Ascending aorta (tissue), 2 donors: ENCODE measurements at places on chromosomes 6 and 20.

- DNase-seq = no peak
Observed at GRCh38 chr6:158773581-158774449, 45.4 kb downstream of the EZR start.

- no peak for DNase-seq
Observed at GRCh38 chr6:139308286-139308916, 16.6 kb upstream of the TXLNB start.

- DNase-seq = no peak
Observed at GRCh38 chr6:133544419-133544818, 303.3 kb downstream of the EYA4 start.

DNA sequence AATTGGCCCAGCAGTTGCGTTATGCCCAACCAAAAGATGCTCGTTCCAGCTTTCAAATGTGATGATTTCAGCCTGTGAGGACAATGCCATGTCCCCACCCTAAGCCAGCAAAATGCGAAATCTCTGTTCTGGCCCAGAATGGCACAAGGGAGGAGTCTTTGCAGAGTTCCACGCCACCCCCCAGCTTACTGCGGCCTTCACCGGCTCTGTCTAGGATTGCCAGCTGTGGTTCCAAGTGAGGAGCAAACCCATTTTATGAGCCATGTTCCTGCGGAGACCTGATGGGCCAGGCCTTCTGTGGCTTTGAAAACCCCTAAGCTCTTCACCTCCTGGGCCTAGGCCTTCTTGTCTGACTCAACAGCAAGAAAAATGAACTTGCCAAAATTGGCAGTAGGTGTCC lies 146.8 kb upstream of the SNX9 start:
- no peak for DNase-seq

DNA sequence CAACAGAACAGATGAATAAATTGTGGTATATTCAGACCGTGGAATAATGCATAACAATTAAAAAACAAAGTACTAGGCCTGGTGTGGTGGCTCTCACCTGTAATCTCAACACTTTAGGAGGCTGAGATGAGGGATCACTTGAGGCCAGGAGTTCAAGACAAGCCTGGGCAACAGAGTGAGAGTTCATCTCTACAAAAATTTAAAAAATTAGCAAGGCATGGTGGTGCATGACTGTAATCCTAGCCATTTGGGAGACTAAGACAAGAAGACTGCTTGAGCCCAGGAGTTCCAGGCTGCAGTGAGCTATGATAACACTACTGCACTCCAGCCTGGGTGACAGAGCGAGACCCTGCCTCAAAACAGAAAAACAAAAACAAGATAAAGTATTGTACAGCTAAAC lies 16.1 kb upstream of the ASF1A start:
- DNase-seq = no peak

DNA sequence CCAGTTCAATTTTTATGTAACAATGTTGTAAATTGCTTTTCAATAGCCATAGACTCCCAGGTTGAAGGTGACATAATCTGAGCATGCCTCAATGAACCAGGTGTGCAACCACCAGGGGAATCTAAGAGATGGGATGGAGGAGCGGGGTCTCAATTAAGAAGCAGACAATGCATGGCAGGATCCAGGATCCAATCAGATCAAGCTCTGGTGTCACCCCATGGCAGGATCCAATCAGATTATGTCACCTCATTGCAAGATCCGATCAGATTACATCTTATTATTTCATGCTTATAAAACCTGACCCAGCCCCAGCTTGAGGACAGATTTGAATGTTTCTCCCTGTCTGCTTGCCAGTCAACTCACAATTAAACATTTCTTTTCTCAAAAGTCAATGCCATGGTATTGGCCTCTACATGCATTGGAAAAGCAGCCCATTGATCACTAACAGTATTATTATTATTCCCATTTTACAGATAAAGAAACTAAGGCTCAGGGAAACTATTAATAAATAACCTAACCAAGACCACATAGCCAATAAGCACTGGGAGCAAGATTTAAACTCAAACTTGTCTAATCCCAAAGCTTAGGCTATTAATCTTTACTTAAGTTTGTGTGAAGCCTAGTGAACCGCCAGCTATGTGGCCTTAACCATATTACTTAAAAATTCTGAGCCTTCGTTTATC lies 14.3 kb upstream of the SIRT5 start:
- DNase-seq = no peak

DNA sequence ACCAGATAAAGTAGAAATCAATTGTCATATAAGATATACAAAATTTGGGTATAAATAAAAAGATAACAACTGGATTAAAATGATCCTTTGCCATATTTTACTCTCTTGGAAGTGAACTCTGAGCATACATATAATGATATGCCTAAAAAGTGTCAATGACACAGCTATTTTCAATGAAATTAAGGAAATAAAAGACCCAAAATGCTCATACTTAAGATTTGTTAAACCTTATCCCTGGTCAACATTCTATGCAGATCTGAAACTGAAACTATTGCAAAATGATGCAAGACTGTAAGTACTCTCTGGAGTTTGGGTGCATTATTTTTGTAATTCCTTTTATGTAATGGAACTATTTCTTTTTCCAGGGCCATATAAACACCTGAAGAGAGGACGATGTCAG lies 119.0 kb upstream of the SGK1 start:
- DNase-seq = no peak

- no peak for DNase-seq
Observed at GRCh38 chr6:2147261-2147660, 98.1 kb downstream of the GMDS start.

DNA sequence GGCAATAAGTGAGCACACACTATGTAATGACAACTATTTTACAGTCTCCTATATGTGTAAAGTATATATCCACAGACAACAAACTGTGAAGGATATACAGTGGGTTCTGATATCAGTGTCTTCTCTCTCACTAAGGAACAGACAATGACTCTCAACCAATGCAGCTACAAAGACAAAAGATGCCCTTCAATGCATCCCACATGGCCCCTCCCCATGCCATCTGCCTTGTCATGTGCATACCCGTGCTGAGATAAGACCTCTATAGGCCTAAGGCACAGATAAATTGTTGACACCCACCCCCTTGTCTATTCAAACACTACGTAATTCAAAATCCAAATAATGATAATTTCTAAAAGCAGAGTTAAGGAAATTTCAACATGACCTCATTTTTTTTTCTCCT lies 1123.5 kb upstream of the MAP3K7 start:
- DNase-seq = no peak

- DNase-seq = no peak
Observed at GRCh38 chr6:133218852-133219251, 22.3 kb upstream of the EYA4 start.

- DNase-seq = no peak
Observed at GRCh38 chr20:3699037-3699436, 13.4 kb downstream of the SIGLEC1 start.

GRCh38 chr20:49385465-49385864 lies 97.0 kb downstream of the KCNB1 start:
- no peak for DNase-seq

GRCh38 chr20:23451956-23452487 lies 654 bp downstream of the CST11 start:
- no peak for DNase-seq

DNA sequence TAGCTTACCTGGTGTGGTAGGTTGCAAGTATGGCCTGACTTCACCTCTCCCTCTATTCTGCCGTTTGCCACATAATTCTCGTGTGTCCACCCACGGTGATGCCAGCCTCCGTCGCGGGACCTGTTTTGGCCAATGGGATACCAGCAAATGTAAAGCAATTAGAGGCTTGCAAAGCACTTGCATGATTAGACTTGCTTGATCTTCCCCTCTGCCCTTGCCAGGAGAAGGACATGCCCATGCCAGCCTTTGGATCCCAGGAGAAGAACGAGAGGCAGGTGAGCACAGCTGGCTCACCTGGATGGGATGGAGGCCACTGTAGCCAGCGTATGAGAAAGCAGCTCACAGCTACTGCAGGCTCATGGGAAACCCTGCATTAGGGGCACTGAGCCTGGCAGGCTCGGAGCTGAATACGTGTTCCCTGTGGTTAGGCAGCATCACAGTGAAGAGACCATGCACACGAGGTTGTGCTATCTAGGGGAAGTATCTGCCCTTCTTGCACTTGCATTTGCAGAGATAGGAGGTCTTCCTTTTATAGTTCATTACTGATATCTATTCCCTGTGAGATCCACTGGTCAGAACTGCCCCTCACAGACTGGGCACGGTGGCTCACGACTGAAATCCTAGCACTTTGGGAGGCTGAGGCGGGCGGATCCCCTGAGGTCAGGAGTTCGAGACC lies 62.4 kb downstream of the TMEM242 start:
- no peak for DNase-seq

- DNase-seq = no peak
Observed at GRCh38 chr6:163877877-163878639, 463.5 kb downstream of the QKI start.

DNA sequence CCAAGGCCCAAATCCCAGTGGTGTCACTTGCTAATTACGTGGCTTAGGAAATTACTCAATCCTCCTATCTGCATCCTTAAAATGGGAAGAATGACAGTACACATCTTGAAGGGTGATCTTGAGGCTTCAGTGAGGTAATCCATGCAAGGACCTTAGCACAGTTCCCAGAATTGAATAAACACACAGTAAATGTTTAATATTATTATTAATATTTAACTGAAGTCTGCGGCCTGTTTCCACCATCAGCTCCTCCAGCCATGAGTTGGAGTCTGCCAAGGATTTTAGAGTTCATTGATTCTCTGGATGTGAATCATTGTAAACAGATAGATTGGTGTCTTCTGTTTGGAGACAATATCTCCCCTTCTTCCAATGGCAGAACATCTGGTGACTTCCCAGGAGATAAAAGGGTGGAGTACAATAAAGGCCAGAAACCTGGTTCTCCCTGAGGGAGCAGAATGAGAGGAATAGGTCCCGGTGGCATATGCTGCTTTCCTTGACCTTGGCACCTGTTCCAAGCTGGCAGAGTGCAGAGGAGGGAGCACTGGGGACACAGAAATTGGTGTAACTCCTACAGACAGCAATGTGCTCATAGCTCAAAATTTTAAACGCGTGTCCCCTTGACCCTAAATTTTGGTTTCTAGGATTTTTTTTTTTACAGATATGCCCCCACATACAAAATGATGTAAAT lies 25.4 kb downstream of the UNC5CL start:
- no peak for DNase-seq

DNA sequence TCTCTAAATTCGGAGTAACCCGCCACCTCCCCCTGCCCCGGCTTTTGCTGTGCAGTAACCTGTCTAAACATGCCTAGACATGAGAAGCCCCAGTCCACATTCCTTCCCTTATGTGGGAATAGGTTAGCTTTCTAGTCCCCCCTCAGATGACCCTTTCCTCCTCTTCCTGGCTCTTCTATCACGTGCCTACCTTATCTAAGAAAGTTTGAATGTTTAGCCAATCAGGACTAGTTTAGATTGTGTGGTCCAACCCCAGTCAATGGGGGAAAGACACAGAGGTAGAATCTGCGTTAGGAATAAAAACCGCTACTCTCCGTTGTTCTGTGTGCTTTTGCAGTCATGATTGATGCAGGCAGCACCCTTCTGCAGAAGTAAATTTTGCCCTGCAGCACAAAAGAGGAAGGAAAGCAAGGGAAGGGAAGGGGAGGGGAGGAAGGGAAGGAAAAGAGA lies 69.0 kb upstream of the CD93 start:
- no peak for DNase-seq

DNA sequence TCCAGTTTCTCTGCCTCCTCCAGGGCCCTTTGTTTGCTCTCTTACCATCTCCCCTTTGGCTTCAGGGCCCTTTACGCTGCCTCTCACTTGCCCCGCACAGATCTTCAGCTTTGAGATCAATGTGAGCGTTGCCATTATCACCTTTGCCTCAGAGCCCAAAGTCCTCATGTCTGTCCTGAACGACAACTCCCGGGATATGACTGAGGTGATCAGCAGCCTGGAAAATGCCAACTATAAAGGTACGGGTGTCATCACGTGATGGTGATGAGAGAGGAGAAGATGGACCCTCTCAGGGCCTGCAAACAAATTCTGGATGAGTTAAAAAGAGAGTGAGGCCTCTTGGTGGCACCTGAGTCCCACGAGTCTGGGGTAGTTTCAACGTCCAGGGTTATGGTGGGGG lies 8.3 kb downstream of the C2 start:
- no peak for DNase-seq

- DNase-seq = no peak
Observed at GRCh38 chr20:62665826-62666735, 23.8 kb downstream of the SLCO4A1 start.

- DNase-seq = no peak
Observed at GRCh38 chr20:8066662-8067061, 47.1 kb upstream of the TMX4 start.

- DNase-seq = no peak
Observed at GRCh38 chr6:68973066-68973465, 338.0 kb downstream of the ADGRB3 start.

DNA sequence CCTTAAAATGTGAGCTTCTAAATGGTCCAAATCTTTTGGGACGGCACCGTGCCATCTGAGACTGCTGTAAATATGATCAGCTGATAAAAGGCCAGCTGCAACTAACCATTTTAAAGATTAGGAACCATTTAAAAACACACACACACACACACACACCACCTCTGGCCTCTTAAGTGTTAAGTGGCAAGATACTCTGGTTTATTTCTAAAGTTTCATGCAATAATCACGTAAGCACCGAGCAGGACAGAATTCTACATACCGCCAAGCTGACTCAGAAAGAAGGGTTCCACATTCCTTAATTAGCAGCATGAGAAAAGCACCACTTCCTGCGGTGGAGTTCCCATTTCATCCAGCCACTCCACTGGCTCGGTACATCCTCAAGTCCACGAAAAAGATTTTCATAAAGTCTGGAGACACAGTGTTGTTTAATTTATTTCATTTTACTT lies 17.8 kb upstream of the ZNF217 start:
- DNase-seq = no peak

GRCh38 chr20:49676581-49677291 lies 36.9 kb downstream of the B4GALT5 start:
- DNase-seq = no peak

DNA sequence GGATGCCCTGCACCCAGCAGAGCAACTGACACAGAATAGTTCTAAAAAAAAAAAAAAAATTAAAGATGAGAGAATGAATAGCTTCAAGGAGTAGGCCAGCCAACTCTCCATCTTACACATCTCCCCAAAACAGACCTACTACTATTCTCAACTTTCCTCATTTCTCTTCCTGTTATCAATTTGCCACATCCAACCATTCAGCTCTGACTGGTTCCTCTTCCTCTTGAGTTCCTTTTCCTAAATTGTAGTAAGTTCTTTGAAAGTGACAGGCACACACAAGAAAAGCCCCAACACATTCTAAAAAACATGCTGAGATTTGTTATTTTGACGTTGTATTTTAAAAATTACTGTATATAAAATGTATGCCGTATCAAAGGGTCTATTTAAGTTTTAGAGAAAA lies 117.2 kb downstream of the PDSS2 start:
- no peak for DNase-seq

DNA sequence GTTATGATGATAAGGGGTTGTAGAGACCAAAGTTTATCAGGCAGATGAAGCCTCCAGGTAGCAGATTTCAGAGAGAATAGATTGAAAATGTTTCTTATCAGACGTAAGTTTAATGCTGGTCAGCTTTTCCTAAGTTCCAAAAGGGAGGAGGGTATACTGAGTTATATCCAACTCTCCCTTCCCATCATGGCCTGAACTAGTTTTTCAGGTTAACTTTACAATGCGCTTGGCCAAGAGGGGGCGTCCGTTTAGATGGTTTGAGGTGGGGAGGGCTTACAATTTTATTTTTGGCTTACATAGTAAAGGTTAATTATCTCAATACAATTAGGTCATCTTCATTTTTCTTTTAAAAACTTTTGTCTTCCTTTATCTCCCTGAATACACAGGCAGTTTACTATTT lies 19.4 kb upstream of the IL22RA2 start:
- DNase-seq = no peak
